ENCODE measurements at places on chromosomes 13 and 19.

GRCh38 chr13:73717632-73718031, 416.6 kb downstream of the KLF12 start:
- no peak for DNase-seq

DNA sequence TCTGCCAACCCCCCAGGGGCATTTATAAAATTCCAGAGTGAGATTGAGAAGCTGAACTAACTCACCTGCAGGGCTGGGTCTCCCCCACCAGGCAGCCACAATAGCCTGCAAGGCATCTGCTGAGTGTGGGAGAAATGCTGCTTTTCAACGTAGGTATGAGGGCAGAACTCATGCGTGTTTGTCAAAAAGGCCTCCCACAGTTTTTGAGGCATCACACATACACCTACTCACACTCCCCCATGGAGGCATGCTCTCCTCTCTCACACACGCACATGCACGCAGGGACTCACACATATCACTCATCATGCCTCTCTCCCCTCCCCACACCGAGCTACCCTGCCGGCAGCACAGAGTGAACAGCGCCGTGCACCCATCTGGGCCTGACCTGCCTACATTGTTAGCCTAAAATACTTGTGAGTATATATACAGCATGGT, 390.5 kb downstream of the FGF9 start:
- no peak for DNase-seq

GRCh38 chr19:40314656-40315055, 29.5 kb upstream of the AKT2 start:
- no peak for DNase-seq

- DNase-seq = no peak
Observed at GRCh38 chr19:1214299-1214861, 8.8 kb downstream of the STK11 start.

DNA sequence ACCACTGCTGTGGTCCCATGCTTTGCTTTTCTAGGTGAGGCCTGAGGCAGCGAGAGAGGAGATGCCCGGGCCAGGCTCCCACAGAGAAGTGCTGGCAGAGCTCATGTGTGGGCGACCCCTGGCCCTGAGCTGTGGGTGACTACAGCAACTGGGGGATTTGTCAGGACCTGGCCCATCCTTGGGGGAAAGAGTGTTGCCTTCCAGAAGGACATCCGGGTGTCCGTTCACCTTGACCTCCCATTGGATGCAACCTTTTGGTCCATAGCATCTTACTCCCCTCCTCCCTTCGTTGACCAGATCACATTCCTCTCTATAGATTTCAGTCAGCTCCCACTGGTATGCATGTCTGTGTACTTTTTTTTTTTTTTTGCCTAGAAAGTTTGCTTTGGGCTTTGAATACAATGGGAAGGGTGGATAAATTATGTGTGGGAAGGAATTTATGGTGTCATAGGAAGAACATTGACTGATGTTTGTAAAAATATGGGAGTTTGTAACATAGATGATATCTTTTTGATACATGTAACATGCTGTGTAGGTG, 84.2 kb upstream of the RNF113B start:
- DNase-seq = no peak

GRCh38 chr13:86446311-86446710, 647.1 kb upstream of the SLITRK6 start:
- DNase-seq = no peak

DNA sequence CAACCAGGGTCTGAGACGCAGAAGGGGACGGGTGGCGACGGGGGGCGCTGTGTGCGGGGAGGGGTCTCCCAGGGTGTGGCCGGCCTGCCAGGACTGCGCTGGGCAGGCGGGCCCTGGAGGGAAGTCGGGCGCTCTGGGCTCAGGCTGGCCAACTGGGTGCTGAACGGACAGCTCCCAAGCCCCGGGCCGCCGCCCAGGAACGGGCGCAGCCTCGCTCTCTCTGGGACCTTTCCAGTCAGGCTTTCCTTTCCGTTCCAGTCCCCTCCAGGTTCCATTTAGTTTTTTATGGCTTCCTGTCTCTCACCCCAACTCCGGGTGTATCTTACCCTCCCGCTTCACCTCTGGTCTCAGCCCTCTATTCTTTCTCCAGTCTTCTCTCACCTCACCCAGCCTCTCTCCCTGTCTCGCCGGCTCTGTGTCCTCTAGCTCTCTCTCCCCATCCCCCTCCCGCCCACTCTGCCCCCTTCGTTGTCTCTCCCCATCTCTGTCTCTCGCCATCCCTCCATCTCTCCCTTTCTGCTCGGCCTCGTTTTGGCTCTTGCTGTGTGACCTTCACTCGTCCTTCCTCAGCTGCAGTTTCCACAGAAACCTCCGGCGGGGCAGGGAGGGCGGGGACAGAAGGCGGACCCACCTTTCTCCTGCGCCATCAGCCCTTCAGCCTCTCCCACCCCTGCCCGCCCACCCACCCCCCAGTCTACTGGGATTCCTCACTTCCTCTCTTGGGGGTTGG, 3.3 kb upstream of the ATP1A3 start:
- no peak for DNase-seq

DNA sequence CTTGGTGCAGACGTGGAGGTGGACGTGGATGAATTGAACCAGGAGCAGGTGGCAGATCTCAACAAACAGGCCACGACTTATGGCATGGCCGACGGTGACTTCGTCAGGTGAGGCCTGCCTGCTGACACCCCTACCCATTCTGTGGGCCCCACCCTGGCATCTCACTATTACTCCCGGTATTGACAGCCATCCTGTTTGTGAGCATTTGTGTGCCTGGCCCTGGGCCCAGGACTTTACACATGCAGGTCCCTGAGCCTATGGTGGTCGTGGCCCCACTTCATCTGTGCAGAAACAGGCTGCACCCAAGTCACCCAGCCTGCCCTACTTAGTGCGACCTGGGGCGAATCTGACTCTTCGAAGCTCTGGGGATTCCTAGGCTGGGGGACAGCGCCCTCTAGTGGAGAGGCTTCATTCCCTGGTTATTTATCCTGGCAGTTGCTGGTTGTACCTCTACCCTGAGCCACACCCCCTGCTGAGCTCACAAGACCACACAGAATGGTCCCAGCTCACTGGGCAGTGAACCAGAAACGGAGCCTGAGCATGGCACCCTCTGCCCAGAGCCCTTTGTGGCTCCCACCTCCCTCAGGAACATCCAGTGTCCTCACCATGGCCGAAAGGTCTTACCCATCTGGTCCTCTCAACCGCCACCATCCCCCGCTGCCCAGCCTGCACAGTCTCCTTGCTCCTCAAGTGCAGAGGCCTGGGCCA, 16.9 kb downstream of the ZNF296 start:
- DNase-seq = peak; percentile 85

GRCh38 chr13:25207291-25207810, 35.3 kb upstream of the AMER2 start:
- DNase-seq = no peak

DNA sequence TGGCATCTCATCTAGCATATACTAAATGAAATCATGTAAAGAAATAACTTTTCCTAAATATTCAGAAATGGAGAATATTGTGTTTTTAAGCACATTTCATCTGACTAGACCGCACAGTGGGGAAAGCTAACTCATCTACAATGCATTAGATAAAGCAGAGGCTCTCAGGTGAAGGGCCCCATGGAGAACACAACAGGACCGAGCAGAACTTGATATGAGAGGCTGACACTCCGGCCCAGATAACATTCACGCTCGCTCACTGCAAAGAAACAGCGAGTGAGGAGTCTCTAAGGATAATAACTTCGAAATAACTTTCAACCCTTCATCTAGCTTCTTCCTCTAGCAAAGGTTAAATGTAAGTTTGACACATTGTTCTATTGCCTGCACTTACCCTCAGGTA, 130.6 kb downstream of the PCDH9 start:
- no peak for DNase-seq

DNA sequence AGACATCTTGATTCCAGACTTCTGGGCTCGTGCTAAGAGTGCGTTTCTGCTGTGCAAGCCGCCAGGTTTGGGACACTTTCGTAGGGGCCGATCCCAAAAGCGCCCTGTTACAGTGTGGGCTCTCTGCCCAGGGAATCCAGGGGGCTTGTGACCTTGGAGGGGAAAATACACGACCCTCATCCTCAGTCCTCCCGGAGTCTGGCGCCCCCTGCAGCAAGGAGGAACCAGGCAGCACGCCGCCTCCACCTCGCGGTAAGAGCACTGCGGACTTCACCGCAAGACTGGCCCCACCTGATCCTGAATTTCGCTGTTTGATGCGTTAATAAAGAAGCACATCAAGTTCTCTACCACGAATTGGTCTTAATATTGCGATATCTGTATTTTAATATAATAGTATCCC, 5.2 kb downstream of the POLRMT start:
- DNase-seq = peak; percentile 25

GRCh38 chr13:41402691-41403511, 54.4 kb upstream of the RGCC start:
- no peak for DNase-seq

- DNase-seq = no peak
Observed at GRCh38 chr19:5612891-5613865, 9.4 kb downstream of the SAFB2 start.

DNA sequence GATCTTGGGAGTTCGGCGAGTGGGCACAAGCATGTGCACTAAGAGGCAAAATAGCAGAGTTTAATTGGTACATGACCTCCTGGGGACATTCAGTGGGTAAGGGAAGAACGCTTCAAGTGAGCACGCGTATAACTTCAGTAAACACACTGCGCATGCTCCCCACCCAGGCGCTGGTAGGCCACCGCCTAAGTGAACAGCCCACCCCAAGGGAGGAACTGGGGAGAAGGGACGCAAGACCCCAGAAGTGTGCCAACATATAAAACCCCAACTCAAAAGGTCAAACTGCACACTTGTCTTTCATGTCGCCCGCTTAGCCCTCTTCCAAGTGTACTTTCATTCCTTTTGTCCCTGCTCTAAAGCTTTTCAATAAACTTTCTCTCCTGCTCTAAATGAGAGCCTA, 10.5 kb upstream of the NTN5 start:
- peak; percentile 22 for DNase-seq

DNA sequence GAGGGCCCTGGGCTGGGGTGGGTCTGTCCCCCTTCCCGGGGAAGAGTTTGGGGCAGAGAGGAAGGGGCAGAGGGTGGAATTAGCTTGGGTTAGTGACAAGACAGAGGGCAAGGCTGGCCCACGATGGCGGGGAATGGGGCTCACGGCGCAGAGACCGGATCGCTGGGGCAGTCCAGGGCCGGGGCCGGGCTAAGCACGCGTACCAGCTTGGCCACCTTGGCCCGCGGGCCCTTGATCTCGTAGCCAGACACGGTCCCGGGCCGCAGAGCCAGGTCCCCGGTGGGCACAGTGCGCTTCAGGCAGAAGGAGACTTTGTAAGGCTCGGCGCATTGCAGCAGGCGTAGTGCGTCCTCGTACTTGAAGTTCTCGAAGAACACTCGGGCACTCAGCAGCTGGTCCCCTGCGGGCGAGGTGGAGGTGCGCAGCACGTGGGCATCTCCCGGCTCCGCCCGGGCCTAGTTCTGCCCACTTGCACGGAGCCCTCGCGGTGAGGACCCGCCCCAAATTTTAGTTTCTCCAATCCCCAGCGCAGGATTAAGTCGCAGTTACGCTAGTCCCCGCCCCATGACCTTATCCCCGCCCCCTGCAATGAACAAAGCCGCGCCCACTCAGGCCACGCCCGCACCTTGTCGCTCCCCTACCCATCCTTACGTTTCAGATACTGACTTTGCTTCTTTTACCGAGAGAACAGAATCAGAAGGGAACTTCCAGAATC, 8.6 kb upstream of the HIPK4 start:
- peak; percentile 80 for DNase-seq

- peak; percentile 89 for DNase-seq
Observed at GRCh38 chr19:1076951-1077350, 10.0 kb downstream of the ARHGAP45 start.

DNA sequence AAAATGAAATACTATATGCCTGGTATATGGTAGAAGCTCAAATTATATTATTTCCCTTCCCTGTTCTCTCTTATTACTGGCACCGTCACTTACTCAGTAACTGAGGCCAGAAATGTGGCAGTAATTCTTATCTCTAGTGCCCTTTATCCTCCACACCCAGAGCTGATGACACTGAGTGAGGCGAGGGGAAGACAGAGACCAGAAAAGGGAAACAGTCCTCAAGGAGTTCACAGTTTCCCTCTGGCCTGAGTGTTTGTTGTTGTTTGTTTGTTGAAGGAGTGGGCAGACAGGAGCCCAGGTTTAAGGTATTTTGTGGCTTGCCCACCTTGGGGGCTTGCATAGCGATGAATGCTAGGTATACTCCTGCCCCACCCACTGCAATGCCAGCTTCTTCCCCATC, 101.5 kb upstream of the FNDC3A start:
- DNase-seq = no peak

DNA sequence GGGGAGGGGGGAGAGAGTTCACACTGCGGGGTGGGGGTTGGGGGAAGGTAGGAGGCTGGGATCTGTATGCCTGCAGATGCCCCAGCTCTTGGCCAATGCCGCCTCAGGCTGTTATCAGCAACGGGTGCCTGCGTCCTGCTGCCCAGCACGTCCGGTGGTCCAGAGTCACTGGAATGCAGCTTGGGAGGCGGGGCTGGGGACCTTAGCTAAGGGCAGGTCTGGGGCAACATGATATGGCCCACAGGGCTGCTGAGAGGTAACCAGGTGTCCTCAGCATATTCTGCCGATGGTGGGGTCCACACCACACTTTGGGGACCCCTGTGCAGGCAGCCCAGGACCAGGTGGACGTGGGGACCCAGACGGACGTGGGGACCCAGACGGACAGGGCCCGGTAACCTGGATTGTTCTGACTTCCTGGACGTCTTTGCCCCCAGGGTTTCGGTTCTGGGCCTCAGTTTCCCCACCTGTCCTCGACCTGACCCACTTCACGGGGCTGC, 668 bp upstream of the ARHGAP45 start:
- DNase-seq = no peak

DNA sequence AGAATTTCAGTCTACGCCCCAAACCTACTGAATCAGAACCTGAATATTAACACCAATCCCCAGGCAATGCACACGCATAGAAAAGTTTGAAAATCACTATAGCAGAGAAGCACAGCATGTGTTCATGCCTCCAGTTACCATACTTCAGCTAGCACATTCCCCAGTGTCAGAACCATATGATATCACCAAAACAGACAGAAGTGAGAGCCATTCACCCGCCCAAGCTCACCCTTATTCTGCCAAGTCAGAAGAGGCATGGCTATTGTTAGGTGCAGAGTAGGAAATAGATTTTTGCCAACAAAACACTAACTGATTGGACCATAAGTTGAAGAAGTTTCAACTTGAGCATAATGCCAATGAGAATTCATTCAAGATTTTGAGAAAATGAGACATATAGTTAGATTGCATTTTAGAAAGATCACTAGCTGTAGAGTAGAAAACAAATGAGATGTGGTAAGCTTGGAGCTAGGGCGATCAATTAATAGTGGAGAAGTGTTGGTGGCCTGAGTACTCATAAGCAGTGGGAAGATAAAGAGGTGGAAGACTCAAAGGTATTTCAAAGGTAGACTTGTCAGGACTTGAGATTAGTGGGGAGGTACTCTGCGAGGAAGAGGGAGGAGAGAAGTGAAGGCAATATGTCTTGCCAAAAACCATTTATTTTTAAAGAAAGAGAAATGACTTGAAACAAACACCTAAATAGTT, 492.4 kb downstream of the SUCLA2 start:
- no peak for DNase-seq

GRCh38 chr19:13652810-13653590, 111.3 kb upstream of the MRI1 start:
- DNase-seq = no peak
